ENCODE measurements at places on chromosomes 13 and 19.

- no peak for DNase-seq
Observed at GRCh38 chr19:48158210-48158790, 11.8 kb downstream of the LIG1 start.

DNA sequence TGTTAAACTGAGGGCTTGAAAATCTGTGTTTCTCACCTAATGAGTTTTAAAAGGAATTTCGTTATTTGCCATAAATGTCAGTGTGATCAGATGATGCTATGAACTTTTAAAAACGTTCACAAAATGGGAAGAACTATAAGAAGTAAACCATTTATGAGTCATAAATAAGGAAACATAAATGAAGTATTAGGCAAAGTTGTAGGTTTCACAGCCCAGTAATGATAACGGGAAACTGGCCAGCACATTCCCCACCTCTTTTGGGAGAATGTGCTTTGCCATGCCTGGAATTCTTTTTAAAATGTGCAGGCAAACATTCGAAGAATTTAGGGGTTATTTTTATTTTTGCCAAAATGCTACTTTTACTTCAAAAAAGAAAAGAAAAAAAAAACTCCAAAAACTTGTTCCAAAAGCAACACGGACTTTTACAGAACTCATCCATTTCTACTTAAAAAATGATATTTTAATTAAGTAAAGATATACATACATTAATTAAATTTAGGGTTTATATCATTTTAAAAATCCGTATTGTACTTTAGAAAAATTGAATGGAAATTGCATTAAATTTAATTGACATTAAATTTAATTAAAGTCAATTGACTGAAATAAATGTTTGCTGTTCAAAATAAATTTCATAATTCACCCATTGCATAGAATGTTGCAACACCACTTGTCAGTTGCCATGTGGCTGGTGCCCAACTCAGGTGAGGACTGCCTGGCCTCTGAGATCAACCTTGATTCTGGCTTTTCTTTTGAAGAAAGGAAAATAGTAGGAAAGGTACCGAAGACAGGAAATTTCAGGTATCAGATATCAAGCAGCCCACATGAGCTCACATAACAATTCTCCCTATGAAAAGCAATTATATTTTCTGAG is 1198.5 kb downstream of the EFNB2 start:
- DNase-seq, result no peak

DNA sequence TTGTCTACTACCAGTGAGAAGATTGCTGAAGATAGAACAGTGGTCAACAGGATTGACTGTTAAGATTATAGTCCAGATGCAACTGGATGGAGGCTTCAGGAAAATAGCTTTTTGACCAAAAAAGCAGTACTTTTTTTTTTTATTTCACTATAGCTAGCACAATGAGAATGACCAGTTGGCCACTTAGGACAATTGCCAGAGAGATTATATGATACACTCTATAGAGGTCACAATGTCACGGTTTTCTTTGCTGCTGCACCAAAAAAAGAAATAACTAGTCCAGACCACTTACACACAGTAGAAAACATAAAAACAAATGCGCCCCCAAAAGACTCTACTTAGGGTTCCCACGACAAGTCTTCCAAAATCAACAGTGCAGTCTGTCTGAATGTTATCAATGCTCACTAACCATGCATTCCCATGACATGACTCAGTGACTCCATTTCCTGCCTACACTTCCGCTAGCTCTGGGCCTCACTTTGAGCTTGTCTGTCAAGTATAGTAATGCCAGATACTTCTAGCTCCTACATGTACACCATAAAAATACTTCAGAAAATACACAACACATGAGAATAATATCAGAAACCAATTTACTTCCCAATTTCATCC is 209.1 kb upstream of the STARD13 start:
- DNase-seq, result no peak

GRCh38 chr13:36133950-36134626 is 2.9 kb upstream of the DCLK1 start:
- DNase-seq, result no peak

DNA sequence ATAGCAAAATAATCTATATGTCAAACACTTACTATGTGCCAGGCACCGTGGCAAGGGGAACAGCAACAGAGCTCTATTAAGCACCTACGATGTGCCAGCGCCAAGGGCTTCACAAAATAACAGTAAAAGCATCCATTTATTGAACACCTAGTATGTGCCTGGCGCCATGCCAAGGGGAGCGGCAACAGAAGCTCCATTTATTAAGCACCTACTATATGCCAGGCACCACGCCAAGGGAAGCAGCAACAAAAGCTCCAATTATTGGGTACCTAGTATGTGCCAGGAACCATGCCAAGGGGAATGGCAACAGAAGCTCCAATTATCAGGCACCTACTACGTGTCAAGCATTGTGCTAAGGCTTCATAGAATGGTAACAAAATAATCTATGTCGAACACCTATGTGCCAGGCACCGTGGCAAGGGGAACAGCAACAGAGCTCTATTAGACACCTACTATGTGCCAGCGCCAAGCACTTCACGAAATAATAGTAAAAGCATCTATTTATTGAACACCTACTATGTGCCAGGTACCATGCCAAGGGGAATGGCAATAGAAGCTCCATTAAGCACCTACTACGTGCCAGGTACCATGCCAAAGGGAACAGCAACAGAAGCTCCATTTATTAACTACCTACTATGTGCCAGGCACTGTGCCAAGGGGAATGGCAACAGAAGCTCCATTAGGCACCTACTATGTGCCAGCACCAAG is 107.7 kb downstream of the PTPRS start:
- no peak for DNase-seq

All from suppressor macrophage (primary cell).